ENCODE measurements at places on chromosomes 16 and 17. TPM values are rescaled to one million over a fixed set of nuclear protein-coding genes. Genes with fewer than 3 reads are reported as not detected.
A peak's percentile ranks its signal among the peaks of the same experiment; 100 is the strongest.

CD300LF gene
- 0.74 TPM for total RNA-seq

WNT3 gene
- total RNA-seq = 4.4 TPM

TMEM88 gene
- 0.92 TPM for total RNA-seq

CDRT15L2 gene
- total RNA-seq = not detected

C1QTNF8 gene
- not detected for total RNA-seq

GCGR gene
- total RNA-seq = 128 TPM

TTYH2 gene
- total RNA-seq = 1.8 TPM

- peak; percentile 83 for DNase-seq
- H3K36me3 ChIP-seq = no peaks in the 10 kb centered on the region
- H3K27ac ChIP-seq = no peak overlapping the region
- peak overlapping the region; percentile 93 for H3K4me3 ChIP-seq
- peaks cover 3% of the 10 kb centered on the region for H3K4me1 ChIP-seq
These were observed 3.6 kb downstream of the CLUH start for GRCh38 chr17:2707721-2708584.

DNA sequence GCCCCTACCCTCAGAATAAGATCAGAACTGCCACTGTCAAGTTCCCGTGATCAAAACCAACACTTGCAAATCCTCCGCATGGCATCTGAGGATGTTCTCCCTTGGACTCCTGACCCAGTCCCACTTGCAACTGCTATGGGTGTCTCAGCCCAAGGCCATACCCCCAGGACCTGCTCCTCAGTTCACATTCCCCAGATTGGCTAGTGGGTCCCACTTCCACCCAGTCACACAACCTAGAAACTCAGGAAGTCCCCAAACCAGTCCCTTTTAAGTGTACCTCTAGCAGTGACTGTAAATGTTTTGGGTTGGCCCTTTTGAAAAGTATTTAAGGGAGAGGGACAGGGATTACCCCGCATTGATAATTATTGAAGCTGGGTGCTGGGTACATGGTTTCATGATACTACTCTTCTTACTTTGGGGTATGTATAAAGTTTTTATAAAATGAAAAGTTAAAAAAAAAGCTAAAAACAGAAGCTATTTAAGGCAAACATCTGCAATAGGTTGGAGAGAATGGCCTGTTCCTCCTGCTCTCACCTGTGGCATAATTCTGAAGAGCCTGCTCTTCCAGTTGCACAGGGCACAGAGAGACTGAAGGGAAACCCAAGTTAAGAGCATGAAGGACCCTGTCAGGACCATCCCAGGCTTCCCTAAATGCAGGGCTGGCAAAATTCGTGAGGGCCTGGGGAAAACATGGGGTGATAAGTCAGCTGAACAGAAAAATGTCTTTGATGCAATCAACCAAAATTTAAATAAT is 42.5 kb downstream of the ERN1 start:
- no peaks in the 10 kb centered on the region for H3K27me3 ChIP-seq
- H3K4me1 ChIP-seq = no peaks in the 10 kb centered on the region
- DNase-seq = no peak
- no peak overlapping the region for H3K27ac ChIP-seq
- no peak overlapping the region for H3K4me3 ChIP-seq
- H3K36me3 ChIP-seq = no peaks in the 10 kb centered on the region

DNA sequence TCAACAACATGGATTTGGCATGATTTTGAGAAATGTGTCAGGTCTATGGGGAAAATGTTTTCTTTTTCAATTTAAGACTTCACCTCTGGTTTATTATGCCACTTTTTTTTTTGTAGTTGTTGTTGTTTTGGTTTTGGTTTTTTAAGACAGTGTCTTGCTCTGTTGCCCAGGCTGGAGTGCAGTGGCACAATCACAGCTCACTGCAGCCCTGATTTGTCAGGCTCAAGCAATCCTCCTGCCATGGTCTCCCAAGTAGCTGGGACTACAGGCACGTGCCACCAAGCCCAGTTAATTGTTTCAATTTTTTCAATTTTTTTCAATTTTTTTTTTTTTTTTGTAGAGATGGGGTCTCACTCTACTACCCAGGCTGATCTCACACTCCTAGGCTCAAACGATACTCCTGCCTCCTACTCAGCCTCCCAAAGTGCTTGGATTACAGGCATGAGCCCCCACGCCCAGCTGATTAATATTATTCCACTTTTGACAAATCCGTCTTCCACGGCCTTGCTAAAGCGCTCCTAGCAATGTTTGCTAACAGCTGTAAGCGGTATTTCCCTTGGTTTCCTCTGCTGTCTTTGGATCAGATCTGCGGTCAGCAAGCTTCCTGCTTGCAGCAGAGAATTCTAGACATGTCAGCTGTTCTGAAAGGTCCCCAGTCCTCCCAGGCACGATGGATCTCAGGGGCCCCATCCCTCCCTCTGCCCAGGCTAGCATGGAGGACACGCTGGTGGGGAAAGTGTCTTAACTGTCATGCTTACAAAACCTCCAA is 7.0 kb upstream of the MILR1 start:
- no peaks in the 10 kb centered on the region for H3K36me3 ChIP-seq
- peak overlapping the region; percentile 34 for H3K27ac ChIP-seq
- H3K4me1 ChIP-seq = no peaks in the 10 kb centered on the region
- H3K4me3 ChIP-seq = no peak overlapping the region
- no peaks in the 10 kb centered on the region for H3K27me3 ChIP-seq
- peak; percentile 24 for DNase-seq

- DNase-seq = no peak
- no peaks in the 10 kb centered on the region for H3K4me1 ChIP-seq
- no peaks in the 10 kb centered on the region for H3K27me3 ChIP-seq
- no peaks in the 10 kb centered on the region for H3K36me3 ChIP-seq
- no peak overlapping the region for H3K4me3 ChIP-seq
- no peak overlapping the region for H3K27ac ChIP-seq
These were observed 2.1 kb upstream of the JPH3 start for GRCh38 chr16:87600246-87600645.

DNA sequence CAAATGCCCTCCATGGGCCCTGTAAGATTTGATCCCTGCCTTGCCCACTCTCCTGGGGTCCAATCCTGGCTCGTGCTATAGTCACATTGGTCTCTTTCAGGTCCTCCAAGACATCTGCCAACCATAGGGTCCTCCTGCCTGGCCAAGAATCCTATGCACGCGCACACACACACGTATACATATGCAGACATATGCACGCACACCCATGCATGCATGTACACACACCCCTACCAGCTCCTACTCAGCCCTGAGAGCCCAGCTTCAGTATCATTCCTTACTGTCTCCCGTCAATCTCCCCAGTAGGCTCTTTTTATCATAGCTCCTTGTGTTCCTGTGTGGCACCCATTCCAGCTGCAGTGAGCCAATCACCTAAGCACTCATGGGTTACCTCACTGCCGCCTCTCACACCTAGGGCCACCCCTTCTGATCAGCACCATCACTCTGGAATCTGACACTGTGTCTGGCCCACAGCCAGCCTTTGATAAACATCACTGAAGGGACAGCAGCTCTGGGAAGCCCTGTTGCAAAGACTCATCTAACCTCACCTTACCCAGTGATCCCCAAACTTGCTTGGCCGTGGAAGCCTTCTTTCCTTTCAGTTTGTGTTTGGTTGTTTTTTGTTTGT is 7.9 kb upstream of the DNAH17 start:
- no peaks in the 10 kb centered on the region for H3K27me3 ChIP-seq
- H3K4me3 ChIP-seq = no peak overlapping the region
- no peaks in the 10 kb centered on the region for H3K36me3 ChIP-seq
- DNase-seq = no peak
- H3K27ac ChIP-seq = no peak overlapping the region

DNA sequence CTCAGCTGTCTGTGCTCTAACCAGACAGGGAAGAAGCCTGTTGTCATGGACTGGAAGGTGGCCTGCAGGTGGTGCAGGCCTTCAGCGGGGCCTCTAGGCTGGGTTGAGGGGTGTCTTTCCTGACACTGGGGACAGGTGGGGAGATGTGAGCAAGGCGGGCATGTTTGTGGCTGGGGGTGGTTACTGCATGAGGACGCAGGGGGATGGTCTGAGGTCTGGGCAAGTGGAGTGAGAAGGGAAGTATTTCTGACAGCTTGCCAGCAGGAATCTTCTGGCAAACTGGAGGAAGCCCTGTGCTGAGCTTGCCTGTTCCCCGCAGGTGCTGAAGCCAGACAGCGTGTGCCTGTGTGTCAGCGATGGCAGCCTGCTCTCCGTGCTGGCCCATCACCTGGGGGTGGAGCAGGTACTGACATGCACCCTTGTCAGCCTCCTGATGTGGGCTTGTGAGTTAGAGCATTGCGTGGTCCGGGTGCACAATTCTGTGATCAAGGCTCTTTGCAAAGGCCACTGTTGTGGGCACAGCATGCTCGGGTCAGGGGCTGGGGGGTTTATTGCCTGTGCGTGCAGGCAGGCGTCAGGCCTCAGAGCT is 36.2 kb downstream of the PRMT7 start:
- H3K27ac ChIP-seq = no peak overlapping the region
- H3K27me3 ChIP-seq = no peaks in the 10 kb centered on the region
- no peaks in the 10 kb centered on the region for H3K4me1 ChIP-seq
- DNase-seq = peak; percentile 5

DNA sequence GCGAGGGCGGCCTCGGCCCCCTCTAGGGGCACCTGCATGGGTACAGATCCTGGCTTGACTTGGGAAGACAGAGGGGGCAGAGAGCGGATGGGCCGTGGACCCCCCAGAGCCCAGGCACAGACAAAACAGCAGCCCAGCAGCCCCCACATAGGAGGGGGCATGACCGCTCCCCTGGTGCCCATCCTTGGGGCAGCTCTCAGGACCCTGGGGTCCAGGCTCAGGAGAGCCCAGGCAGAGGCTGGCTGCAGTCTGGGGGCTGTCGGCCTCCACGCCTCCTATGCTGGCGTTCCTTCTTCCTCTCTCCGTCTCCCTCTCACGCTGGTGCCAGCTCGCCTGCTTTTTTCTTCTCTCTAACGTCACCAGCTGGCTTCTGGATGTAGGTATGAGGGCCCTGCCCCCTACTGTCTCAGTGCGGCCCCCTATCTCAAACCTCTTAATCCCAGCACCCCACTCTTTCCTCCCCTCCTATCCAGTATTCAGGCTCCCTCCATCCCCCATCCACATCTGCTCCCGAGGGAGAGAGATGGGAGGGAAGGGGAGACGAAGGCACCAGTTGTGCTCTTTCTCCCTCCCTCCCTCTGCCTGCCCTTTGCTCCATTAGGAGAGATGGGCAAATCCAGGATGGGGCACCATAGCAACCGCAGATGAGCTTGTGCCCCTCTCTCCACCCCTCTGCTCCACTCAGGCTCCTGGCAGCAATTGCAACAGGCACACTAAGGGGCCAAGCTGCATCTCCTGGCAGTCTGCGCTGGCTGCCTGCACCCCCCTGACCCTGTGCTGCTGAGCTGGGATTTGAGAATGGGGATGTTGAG is at the start of gene GPR179:
Gene GPR179 (minus strand): TSS at position 349 of the 812 bp plus-strand sequence. CDS start 167 bp downstream, at position 182.
- DNase-seq = no peak
- no peaks in the 10 kb centered on the region for H3K36me3 ChIP-seq
- no peaks in the 10 kb centered on the region for H3K4me1 ChIP-seq

DNA sequence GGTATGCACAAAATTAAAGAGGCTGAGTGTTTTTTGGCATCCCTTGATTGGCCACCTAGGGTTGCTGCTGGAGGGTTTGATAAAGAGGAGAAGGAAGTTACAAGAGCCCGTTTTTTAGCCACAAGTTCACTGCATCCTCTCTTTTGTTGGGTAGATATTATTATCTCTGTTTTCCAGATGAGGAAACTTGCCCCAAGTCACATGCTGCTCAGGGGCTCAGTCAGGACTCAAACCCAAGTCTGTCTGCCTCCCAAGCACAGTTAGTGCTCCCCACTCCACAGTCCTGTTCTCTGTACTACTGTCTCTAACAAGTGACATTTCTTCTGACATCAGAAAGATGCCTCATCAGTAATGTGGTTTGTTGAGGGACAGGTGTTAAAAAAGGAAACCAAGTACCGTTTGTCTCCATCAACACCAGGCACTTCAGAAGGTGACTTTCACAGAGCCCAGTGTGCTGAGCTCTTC is 1.4 kb downstream of the NT5M start:
- no peak for DNase-seq
- H3K4me3 ChIP-seq = peak overlapping the region; percentile 63
- H3K4me1 ChIP-seq = peaks cover 10% of the 10 kb centered on the region

- H3K4me3 ChIP-seq = no peak overlapping the region
- H3K27me3 ChIP-seq = no peaks in the 10 kb centered on the region
- no peak for DNase-seq
- peaks cover 20% of the 10 kb centered on the region for H3K4me1 ChIP-seq
- H3K36me3 ChIP-seq = peaks cover 3% of the 10 kb centered on the region
These were observed 7.9 kb downstream of the ACLY start for GRCh38 chr17:41910701-41911391.

DNA sequence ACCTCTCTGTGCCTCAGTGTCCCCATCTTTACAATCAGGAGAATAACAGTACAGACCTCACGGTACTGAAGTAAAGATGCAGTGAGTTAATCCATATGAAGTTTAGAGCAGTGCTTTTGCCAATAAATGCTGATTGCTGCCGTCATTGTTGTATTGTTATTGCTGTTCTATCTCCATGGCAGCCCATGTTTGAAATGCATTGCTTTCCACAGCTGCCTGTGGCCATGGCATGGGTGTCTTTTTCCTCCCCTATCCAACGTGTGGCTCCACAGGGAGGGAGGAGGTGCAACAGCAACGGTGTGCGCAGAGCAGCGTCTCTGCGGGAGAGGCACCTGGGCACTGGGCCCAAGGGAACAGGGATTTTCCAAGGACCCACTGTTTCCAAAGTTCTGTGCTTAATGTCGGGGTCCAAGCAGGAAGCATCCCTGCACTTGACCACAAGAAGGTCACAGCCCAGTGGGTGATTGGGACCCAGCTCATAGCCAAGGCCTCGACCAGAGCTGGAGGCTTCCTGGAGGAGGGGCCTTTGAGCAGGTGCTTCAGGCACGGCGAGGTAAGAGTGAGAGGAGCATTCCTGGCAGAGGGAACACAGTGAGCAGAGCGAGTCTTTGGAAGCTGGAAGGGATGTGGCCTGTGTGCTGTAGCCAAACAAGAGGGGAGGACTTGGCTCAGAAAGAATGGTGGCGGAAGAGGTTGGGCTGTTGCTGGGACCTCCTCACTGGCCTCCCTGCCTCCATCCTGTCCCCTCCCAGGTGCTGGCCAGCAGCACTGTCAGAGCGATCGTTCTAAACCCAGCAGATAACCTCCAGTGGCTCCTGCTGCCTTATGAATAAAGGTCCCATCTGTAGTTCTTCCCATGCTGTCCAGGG is 3.9 kb downstream of the RAI1 start:
- no peak overlapping the region for H3K4me3 ChIP-seq
- H3K27me3 ChIP-seq = no peaks in the 10 kb centered on the region
- no peak overlapping the region for H3K27ac ChIP-seq
- no peaks in the 10 kb centered on the region for H3K4me1 ChIP-seq

DNA sequence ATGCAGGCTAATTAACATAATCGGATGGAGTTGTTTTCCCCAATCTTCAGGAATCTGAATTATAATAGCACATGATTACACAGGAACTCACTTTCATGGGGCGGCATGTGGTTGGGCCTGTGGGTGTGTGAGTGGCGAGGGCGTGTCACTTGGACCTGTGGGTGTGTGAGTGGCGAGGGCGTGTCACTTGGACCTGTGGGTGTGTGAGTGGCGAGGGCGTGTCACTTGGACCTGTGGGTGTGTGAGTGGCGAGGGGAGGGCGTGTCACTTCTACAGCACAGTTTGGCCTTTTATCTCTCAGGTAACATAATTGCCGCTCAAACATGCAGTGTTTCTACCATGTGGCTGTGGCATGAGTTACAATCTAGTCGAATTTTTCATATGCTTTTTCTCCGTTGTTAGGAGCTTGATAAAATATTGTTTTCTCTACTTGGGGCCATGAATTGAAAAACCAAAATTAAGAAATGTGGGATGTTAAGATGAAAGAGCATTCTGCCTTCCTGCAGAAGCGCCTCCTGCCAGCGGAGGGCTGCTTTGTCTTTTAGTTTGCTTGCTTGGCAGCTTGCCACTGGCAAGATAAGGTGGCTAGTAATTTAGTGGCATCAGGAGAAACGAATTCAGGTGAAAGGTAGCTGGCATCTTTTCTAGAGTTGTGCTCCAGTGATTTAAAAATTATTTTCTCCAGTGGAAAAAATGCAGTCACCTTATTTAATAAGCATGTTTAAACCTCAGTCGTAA is 36.2 kb downstream of the USP10 start:
- peak overlapping the region; percentile 70 for H3K27ac ChIP-seq
- H3K36me3 ChIP-seq = no peaks in the 10 kb centered on the region
- H3K4me1 ChIP-seq = no peaks in the 10 kb centered on the region
- peak; percentile 72 for DNase-seq
